ENCODE measurements at places on chromosomes 13 and 19.

DNA sequence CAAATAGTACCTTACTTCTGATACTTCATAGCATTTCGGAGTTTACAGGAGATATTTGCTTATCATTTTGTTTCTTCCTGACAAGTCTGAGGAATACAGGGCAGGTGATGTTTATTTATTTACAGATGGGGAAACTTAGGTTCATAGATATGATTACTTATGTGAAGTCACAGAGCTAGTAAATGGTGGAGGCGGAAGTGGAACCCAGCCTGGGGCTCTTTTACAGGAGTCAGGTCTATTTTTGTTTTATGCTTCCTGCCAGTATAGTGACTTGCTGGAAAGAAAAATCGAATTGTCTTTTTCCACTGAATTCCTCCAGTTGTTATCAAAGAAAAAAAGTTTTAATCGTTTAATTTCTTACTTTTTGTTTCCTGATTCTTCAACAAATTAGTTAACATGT lies 66.5 kb downstream of the DGKH start:
- DNase-seq: no peak

DNA sequence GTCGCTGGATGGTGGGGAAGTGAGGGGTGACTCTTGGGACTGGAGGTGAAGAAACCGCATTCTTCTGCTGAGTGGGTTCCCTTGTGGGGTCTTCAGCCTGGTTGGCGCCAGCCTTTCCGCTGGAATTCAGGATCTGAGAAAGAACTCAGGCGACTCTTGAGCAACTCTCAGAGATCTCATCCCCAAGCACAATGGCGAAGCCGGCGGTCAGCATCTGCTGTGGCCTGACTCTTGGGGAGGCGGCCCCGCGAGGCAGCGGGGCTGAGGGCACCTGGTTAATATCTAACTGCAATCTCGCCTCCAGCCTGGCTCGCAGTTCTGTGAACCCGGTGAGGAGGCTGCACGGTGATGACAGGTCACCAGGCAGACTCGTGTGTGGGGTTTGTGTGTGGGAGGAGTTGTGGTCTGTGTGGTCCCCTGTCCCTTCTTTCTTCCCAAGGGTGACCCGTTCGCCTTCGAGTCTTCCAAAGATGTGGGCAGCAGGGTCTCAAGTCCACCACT lies 883 bp downstream of the ZNF441 start:
- DNase-seq: peak; percentile 13

- DNase-seq: no peak
Measured at GRCh38 chr13:77545626-77546412, 10.3 kb downstream of the SCEL start.

- peak; percentile 57 for DNase-seq
Measured at GRCh38 chr19:28466107-28467045, 746.6 kb downstream of the UQCRFS1 start.

- DNase-seq: peak; percentile 14
Measured at GRCh38 chr13:20411638-20412342, 113.9 kb downstream of the CRYL1 start.

GRCh38 chr19:38142176-38143035 lies 81.6 kb downstream of the DPF1 start:
- DNase-seq: no peak

- no peak for DNase-seq
Measured at GRCh38 chr13:43482026-43482425, 304.7 kb downstream of the ENOX1 start.

DNA sequence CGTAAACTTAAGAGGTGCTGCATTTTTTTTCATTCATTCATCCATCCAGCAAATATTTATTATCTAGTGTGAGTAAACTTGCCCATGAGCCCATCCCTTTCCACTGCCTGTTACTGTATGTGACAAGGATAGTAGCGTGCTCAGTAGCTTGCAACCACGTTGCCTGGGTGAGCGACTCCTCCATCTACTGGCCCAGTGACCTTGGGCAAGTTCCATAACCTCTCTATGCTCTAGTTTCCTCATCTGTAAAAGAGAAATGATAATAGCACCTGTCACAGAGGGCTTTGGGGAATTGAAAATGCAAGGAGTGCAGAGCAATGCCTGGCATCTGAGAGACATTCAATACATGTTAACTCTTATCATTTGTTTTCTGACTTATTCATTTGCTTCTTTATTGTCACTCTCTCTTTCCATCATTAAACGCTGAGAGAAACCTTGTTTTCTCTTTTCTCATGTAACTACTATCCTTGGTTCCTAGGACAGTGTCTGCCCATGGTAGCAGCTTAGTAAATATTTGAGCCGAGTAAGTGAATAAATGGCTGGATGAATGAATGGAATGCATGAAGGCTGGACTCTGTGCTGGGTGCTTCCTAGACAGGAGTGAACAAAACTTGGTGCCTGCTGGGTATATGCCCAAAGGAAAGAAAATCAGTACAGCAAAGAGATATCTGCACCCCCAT lies 19.9 kb downstream of the LRCH1 start:
- no peak for DNase-seq

- no peak for DNase-seq
Measured at GRCh38 chr13:99968521-99969452, 2.8 kb downstream of the ZIC5 start.

GRCh38 chr13:105251293-105251692 lies 1284.2 kb downstream of the EFNB2 start:
- DNase-seq: no peak

DNA sequence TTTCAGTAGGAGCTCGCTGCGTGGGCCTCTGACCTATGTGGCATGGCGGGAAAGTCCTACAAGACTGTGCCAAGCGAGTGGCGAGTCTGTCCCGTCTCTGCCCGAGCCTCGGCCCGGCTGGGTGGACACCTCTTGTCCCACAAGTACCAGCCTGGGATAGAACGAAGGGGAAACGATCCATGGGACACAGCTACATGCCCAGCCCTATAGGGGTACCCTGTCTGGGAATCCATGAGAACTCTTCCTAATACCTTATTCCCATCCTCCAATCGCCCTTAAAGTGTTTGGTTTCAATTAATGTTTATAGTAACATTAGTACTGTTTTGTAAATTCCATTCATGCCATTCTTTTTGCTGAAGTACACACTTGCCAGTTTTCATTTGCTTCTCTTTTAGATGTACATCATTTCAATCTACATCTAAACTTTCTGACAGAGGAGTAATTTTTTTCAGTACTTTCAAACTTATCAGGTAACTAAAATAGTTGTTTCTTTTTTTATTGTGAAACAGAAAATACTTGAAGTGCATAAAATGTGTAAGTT lies 667 bp upstream of the ZNF790 start:
- DNase-seq: no peak
